ENCODE measurements at places on chromosomes 13 and 19.

DNA sequence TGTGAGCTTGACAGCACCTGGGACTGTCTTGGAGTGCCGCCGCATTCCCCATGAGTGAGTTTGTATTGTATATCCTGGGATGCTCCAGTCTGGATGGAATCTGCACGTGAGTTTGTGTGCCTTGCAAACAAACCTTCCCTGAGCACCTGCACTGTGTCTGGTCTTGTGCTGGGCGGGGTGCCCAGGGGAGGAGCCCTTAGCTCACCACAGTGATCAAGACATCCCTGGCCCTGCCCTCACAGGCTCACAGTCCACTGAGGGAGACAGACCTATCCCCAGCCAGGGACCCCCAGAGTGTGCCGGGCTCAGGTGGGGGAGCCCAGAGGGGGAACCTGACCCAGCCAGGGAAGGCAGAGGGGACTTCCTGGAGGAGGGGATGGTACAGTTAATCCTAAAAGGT lies 1.7 kb upstream of the BCAM start:
- DNase-seq: peak; percentile 56

DNA sequence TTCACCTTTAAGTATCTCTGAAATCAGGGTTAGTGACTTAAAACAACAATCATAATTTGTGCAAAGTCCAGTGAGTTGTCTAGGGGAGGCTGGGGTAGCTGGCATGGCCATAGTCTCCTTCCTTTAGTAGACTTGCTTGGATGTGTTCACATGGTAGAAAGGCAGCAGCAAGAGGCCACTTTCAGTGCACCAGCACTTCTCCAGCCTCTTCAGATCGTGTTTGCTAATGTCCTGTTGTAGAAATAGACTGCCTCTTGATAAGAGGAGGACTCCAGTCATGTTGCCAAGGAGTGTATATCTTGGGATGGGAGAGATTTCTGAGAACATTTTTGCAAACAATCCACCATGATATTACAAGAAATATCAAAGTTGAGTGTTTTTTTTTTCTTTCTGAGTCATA lies 22.9 kb downstream of the WDFY2 start:
- DNase-seq: no peak

GRCh38 chr19:39301021-39301420 lies 4.8 kb downstream of the IFNL1 start:
- DNase-seq: no peak

- peak; percentile 61 for DNase-seq
These were observed at the start of gene APLP1 for GRCh38 chr19:35868172-35868822. Gene APLP1 (plus strand): TSS chr19:35868574. CDS start chr19:35868637, 63 bp downstream.

DNA sequence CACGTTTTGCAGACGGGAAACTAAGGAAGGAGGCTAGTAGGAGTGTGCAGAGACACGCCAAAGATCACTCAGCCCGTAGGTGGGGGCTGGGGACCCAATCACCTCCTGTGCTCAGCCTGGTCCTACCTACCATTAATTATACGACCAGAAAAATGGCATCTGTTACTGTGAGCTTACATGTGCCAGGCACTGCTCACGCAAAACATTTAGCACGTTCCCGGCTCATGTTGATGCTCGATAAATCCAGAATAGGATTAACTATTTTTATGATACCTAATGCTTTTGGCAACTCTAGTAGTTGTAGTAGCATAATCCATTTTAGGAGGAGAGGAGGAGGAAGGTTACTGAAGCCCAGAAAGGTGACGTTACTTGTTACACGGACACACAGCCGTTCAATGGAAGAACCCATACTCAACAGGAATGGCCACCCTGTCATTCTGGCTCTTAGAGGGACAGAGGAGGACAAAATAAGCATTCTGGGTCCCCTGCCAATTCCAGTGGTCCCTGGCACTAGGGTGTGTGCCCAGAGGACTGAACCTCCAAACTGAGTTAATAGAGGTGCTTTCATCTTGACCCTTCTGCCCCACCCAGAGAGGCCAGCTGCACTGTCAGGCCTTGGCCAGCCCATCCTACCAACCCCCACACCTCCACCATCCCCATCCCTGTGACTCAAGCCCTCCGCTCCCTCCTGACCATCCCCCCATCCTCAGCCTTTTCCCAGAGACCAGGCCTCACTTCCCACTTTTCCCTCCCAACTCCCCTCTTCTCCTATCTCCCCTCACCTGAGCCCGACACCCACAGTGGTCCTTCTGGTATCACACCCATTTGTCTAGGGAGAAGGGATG lies 5.0 kb upstream of the EML2 start:
- DNase-seq: no peak

- no peak for DNase-seq
These were observed 36.8 kb downstream of the PPP2R1A start for GRCh38 chr19:52226652-52227051.

- DNase-seq: no peak
These were observed 96.7 kb upstream of the UQCRFS1 start for GRCh38 chr19:29309637-29310036.

- no peak for DNase-seq
These were observed 966.7 kb downstream of the PCDH17 start for GRCh38 chr13:58598241-58598640.

GRCh38 chr19:53865918-53866864 lies 1.5 kb upstream of the MYADM start:
- DNase-seq: no peak

DNA sequence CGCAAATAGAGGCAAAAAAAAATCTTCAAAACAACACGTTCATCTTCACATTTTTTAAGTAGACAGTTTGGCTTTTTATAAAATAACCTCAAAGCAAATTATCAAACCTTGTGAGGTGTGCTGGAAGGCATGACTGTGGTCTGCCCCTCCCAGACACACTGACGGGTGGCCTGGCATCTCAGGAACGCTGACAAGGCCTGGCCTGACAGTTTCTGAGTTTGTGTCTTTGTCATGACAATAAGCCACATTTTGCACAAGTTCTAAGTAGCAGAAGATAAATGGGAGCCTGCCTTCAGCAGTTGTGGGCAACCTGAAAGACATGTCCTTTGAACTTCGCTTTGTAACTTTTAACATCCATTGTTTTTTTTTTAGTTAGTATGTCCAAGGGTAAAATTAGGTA lies 38.5 kb downstream of the SOX21 start:
- DNase-seq: no peak

GRCh38 chr19:29672933-29673336 lies 7.7 kb downstream of the PLEKHF1 start:
- no peak for DNase-seq

GRCh38 chr19:4068047-4068966 lies 1.6 kb upstream of the ZBTB7A start:
- no peak for DNase-seq

DNA sequence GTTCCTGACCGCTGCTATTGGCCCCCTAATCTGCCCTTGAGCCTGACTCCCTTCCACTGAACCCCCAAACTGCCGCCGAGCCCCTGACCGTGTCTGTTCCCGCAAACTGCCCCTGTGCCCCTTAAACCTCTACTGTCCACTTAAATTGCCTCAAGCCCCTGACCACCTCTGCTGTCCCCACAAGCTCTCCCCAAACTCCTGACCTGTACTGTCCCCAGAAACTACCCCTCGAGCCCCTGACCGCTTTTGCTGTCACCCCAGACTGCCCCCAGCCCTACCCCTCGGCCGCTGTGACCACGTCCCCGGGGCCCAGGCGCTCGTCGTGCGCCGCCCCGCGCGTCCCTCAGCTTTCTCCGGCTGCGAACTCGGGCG lies 382 bp downstream of the ZNF77 start:
- no peak for DNase-seq

DNA sequence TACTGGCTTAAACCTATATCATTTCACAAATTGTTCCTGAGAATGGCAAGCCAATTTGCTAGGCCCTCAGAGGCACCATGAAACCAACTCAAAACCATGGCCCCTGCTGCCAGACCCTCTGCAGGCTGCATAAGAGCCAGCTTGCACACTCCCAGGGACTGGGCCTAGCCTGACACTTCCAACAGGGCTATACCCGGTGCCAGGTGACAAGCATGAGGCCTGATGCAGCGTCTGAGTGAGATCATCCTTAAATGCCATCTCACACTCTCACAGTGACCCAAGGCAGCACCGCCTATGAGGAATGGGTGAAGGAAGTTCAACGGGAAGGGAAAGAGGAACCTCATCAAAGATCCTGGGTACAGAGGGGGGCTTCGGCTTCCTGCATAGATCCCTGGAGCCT lies 65.6 kb downstream of the C13orf42 start:
- no peak for DNase-seq

DNA sequence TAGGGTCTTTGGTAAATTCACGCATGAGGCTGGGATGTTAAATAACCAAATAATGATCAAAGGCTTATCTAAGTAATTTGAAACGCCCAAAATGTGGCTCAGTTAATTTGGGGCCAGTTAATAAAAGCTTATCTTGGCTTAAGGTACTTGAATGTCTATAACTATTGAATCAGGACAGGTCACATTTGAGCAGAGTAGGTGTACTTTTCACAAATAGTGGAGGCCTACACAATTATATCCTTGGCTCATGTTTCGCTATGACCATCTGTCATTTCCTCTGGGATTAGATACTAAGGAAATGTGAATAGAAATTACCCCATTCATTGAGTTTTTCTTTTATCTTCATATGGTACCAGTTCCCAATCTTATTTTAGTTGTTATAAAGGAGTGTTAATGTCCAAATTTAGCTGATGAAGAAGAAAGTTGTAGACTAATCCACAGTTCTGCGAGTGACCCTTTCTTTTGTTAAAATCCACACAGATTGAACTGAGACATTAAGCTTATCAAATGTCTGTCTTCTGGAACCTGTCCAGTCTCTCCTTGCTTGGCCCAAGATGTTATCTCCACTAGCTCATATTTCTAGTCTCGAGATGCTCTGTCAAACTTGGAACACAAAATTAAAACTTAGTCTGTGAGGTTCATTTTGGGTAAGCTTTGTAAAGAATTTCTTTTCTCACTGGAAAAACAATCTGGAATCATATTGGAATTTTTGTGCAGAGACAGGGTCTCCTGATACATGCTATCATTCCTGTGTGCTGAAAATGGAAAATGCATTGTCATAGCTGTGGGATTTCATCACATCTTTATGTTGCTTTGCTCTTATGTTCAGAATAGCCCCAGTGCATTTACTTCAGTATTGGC lies 31.0 kb downstream of the SLAIN1 start:
- DNase-seq: peak; percentile 92

GRCh38 chr19:5631567-5632240 lies 8.8 kb downstream of the SAFB start:
- no peak for DNase-seq

DNA sequence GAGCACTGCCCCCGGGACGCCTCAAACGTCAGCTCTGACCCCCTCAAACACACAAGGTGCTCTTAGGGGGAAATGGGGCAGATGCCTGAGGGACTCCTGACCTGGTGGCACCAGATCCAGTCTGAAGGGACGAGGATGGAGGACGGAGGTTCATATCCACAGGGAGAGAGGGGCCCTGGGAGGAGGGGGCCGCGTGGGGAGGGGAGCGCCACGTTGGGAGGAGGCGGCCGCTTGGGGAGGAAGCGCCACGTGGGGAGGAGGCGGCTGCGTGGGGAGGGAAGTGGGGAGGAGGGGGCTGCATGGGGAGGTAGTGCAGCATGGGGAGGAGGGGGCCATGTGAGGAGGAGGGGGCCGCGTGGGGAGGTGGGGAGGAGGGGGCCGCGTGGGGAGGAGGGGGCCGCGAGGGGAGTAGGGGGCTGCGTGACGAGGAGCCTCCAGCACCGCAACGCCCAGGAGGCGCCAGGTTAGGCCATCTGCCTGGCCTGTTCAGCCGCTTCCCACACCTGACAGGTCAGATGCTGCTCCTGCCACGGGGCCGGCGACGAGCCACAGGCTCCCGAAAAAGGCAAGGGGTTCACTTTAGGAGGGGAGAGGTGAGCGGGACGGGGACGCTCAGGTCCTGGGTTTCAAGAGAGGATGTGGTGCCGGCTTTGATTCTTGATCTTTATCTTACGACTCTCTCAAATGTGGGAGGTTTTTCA lies 36.7 kb upstream of the C13orf46 start:
- no peak for DNase-seq

GRCh38 chr19:16607819-16608218 lies 20.2 kb downstream of the MED26 start:
- DNase-seq: no peak

DNA sequence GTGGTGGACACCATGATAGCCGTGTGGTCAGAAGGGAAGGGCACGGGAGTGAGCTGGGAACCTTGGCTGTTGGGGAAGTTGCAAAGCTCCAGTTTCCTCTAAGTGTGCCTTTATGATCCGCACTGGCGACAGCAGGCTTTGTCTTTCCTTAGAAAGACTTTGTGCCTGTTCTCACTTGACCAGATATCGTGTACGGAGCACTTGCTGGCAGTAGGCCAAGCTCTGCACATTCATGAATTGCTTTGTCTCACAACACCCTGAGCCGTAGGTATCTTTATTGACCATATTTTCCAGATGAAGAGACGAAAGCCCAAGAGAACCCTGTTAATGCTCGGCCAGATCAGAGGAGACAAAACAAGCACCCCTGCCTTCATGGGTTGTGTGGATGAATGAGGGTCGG lies 15.1 kb downstream of the CUL4A start:
- DNase-seq: peak; percentile 14

DNA sequence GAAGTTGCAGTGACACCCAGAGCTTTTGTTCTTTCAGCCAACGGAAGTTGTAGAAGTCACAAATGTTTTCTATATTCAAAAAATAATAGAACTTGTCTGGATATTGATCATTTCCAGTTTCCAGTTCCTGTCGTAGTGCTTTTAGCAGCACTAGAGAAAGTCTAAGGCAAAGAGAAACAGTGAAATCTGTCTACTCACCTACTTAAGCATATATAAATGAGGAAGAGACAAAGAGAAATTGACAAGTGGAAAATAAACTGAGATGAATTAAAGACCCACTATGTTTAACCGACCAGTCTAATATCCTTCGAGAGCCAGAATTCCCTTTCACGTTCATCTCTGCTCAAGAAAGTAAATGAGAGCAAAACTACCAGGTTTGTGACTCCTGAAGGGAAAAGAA lies 36.7 kb downstream of the DACH1 start:
- no peak for DNase-seq

DNA sequence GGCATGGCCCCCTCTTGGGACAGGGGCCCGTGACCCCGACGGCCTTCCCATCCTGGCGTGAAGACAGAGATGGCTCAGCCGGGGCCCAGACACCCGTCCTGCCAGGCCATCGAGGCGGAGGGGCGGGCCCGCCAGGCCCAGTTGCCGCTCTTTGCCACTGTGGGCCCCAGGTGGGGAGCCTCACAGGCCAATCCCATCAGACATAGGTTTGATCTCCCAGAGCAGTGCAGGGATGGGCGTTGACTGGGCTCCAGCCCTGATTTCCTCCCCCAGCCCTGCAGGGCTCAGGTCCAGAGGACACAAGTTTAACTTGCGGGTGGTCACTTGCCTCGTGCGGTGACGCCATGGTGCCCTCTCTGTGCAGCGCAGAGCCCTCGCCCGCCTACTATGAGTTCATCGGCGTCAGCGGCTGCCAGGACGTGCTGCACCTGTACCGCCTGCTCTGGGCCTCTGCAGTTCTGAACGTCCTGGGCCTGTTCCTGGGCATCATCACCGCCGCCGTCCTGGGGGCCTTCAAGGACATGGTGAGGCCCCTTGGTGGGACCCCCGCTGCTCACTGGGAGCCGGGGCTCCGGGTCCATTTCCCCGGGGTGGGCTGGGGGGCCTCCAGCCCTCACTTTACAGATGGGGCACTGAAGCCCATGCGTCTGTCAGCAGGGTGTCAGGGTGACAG lies 42.4 kb downstream of the TMEM255B start:
- no peak for DNase-seq

Data from NCI-H2171 treated with DMSO at 0.1 percent for 48 hours (cell line).